Stimulated activated CD8-positive, alpha-beta memory T cell treated with anti-CD3 and anti-CD28 coated beads, Interleukin-4, amount 100 ng/mL, for 1 hour (primary cell): ENCODE measurements at places on chromosomes 7 and 10.

- DNase-seq, result no peak
These were observed 31.8 kb downstream of the DNMBP start for GRCh38 chr10:99977916-99978315.

GRCh38 chr7:131767591-131767990, 211.2 kb upstream of the PODXL start:
- no peak for DNase-seq

GRCh38 chr7:78620920-78621319, 822.3 kb downstream of the PHTF2 start:
- DNase-seq, result no peak

GRCh38 chr7:76077435-76077834, 29.5 kb downstream of the MDH2 start:
- no peak for DNase-seq

DNA sequence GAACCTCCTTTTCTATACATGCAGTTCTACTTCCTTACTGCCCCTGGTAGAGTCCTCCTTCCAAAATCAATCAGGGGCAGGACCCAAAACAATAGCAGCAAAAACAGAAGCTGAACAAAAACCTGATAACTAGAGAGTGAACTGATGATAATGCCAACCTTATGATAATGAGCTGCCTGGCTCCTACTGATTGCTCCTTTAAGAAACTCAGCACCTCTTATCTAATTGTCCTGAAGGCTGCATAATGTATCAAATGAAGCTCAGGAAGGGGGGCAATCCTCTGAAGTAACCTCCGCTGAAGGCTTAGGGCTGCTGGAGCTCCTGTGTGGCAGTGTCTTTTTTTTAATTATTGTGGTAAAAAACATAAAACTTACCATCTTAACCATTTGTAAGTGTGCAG, 257.0 kb downstream of the PHTF2 start:
- DNase-seq, result no peak

- no peak for DNase-seq
These were observed 83.7 kb downstream of the CARD11 start for GRCh38 chr7:2959828-2960599.

DNA sequence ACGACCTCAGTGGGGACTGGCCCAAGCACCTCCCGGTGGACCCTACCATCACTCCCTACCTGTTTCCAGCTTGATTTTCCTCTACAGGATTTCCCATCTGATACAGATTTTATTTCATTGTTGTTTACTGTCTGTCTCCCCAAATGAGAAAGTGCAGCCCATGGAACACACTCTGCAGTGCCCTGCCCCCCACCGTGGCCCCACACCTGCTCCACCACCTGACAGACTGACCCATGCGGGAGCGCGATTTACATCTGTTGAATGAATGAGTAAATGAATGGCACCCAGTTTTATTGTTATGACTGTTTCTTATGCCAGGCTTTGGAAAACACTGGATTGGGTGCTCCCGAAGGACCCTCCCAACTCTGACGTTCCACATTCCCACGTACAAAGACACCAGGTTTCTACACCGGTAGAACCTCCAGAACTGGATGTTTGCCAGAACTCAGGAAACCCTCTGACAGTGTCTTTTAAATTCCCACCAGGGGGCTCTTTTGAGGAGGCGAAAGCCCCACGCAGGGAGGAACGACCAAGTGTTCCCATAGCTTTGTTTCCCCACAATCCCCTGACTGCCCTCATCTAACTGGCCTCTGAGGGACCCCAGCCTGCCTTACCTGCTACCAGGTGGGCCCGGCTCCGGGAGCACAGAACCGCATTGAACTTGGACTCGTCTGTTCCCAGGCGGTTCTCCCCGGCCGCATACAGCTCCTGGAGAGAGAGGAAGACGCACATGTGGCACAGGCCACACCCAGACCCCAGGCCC, 29.0 kb downstream of the PLAC9 start:
- no peak for DNase-seq

DNA sequence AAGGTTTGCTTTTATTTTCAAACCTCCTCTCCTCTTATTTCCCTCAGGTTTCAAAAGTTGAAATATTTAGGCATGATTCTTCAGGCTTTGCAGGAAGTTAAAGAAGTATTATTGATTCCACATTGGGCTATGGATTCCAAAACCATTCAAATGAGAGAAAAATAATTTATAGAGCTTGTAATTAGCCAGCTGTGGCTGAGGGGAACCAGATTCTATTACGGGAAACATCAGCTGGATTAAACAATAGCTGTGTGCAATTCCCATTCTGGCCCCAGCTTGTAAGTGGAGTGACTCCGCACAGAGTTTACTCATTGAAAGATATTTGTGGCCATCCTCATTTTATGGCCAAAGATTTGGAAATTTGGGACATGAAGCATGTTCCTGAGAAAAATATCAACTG, 77.0 kb upstream of the PHYHIPL start:
- no peak for DNase-seq

GRCh38 chr10:103715430-103715829, 139.9 kb downstream of the SH3PXD2A start:
- no peak for DNase-seq

- no peak for DNase-seq
These were observed 557.1 kb downstream of the PTPRN2 start for GRCh38 chr7:158030566-158030965.

GRCh38 chr7:27890205-27890849, 150.4 kb downstream of the TAX1BP1 start:
- no peak for DNase-seq

- DNase-seq, result no peak
These were observed 106.4 kb upstream of the ZNF438 start for GRCh38 chr10:31138026-31138553.

DNA sequence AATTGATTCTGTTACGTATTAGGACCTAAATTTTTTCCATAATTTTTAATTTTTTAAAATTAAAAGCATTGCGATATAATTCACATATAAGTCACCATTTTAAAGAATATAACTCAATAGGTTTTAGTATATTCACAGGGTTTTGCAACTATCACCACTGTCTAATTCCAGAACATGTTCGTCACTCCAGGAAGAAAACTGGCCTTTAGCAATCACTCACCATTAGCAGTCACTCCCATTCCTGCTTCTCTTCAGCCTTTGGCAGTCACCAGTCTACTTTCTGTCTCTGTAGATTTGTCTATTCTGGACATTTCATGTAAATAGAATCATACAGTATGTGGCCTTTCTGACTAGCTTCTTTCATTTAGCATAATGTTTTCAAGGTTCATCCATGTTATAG, 176.5 kb downstream of the EXOC4 start:
- no peak for DNase-seq

- DNase-seq, result no peak
These were observed 3.1 kb upstream of the CAPZA2 start for GRCh38 chr7:116859323-116859722.

GRCh38 chr10:27197980-27198620, 42.5 kb downstream of the ACBD5 start:
- no peak for DNase-seq

GRCh38 chr7:115600207-115600606, 430.4 kb downstream of the TFEC start:
- DNase-seq, result no peak

DNA sequence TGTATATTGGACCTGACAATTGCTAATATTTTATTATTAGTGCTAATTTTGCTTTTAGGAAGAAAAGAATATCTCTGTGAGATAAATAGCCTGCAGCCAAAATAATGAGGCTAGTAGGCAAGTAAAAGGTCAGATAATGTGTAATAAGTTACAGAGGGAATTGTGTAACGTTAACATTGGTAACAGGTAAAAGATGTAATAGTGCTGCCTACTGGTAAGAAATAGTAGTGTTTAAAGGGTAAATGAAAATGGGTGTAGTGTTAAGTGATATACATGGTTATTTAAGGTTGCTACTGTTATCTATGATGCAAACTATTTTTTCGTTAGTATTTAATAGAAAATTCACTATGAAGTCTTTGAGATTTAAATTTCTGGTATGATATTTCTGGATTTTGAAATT, 9.2 kb upstream of the FOXP2 start:
- no peak for DNase-seq

DNA sequence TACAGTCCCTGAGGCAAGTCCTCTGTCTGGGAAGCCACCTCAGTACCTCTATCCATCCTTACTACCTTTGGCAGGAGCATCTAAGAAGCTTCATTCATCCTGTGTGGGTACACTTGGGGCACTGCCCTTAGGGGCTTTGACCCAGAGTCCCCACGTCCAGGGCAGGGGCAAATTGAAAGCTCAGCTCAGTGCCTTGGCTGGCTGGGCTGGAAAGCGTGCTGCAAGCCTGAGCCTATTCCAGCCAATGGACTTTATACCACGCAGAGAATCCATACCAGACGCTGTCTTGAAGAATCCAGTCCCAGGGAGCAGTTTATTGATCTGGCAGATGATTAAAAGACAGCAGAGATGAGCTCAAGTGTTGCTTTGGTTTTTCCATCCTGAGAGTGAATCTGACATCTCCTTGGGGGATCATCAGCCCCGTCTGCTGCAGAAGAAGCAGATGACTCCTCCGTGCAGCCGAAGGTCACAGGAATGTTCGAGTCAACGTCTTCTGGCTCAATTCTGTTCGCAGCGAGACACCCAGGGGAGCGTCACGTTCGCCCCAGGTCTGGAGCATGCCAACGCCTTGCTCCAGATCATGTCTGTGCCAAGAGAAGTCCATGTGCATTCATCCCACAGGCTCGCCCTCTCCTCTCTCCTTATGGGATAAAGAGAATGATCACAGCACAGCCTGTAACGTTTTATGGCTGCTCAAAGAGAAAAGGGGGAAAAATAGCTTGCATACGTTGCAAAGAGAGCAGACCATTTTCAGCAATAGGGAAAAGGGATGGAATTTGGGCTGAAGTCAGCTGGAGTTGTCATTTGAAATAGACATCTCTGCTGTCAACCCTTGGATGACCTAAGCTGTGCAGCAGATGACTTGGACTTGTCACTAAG, 35.8 kb upstream of the LYZL1 start:
- no peak for DNase-seq

DNA sequence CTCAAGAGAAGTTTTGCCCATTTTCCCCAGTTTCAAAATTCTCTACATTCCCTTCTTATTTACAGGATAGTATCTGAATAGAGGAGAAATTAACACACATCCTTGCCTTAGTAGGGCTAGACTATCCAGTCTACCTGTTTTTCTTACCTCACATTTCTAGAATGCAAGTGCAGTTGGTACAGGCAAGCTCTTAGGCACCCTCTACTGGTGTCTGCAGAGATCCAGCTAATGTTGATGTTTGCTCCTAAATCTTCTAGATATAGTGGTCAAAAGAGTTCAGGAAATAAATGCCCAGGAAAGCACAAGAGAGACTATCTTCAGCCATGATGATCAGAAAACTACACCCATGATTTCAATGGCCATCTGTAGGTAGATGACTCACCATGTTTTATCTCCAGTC, 205.3 kb downstream of the HTR7 start:
- DNase-seq, result no peak

DNA sequence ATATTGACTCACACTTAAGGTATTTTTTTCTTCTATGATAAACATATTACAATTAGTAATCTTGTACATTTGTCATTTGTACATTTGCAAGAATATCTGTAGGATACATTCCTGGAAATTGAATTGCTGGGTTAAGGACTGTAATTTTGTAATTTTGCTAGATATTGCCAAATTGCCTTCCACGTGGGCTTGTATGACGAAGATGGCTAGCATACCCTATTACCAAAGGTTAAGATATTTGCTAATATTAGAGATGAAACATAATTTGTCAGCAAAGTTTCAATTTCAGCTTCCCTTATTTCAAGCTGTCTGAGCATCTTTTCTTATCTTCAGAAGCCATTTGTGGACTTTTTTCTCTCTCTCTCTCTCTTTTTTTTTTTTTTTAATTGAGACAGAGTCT, 1.0 kb upstream of the LYZL2 start:
- no peak for DNase-seq

- no peak for DNase-seq
These were observed 8.8 kb upstream of the ZC3HAV1 start for GRCh38 chr7:139118234-139118804.

DNA sequence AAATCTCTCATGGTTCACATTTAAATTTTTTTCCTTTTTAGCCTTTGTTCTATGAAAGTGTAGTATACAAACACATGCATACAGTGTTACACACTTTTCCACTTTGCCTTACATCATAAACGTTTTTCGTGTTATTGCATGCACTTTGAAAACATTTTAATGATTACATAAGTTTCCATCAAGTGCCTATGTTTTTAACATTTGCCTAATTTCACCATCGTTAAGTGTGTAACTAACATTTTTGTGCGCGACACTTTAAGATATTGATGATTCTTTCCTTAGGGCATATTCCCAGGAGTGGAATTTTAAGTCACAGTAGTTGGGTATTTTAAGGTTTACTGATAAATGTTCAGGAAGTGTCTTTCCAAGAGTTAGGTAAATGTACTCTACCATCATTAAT, 1.5 kb upstream of the FRAT2 start:
- DNase-seq, result no peak

DNA sequence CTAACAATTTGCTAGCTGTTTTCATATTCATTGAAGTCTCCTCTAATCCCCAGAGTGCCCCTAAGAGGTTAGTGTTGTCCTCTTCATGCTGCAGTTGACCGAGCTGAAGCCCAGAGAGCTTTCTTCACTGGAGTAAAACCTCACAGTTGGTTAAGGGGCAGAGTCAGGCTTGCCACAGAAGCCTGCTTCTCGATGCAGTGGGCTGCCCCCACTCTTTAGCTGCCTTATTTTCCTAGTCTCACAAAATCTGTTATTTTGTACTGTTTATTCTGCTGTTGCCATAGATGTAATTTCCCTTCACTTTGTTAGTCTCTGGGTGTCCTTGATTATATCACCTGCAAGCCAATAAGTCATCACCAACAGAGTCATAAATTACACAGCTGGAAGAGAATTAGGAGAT, 56.3 kb upstream of the ZPBP start:
- no peak for DNase-seq

DNA sequence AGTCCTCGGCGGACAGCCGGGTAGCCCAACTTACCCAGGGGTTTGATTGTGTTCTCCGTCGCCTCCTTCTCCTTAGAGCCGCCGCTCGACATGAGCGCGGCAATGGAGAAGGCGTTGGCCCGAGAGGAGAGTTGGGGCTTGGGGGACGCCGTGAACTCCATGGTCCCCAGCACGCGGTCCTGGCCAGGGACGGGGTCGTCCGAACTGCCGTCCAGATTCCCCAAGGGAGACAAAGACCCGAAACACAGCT, 515 bp downstream of the TBX20 start:
- DNase-seq, result no peak

GRCh38 chr10:2994221-2994961, 73.0 kb upstream of the PFKP start:
- no peak for DNase-seq

DNA sequence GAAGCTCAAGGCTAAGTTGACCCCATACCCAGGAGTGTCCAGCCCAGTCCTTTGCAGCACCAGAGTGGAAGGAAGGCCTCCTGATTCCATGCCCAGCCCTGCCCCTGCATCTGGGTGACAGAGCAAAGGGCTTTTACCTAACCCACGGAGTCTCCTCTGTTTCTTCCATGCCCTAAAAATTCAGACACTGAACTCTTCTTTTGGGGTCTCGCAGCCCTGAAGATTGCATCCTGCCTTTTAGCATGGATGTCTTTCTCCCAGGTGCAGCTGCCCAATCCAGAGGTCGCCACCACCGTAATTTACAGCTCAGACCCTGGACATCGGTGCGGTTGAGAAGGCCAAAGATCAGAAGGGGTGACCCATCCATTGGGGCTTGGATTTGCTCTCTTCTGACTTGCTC, 50.8 kb downstream of the CXCL12 start:
- no peak for DNase-seq
